ENCODE measurements at places on chromosomes 2 and 18. TPM values are rescaled to one million over a fixed set of nuclear protein-coding genes. Genes with fewer than 3 reads are reported as not detected.

NAGK gene
- total RNA-seq = 56.4 TPM

SERPINB2 gene
- 0.18 TPM for total RNA-seq

SNX17 gene
- 127 TPM for total RNA-seq

UGT1A10 gene
- not detected for total RNA-seq

DIPK1C gene
- not detected for total RNA-seq

NEUROD1 gene
- total RNA-seq = not detected

GREB1 gene
- 224 TPM for total RNA-seq

NEU2 gene
- not detected for total RNA-seq

KLHL41 gene
- 13.4 TPM for total RNA-seq

IL18R1 gene
- 0.91 TPM for total RNA-seq

GALR1 gene
- total RNA-seq = 0.34 TPM

TPO gene
- total RNA-seq = 1.4 TPM

ATP5F1A gene
- total RNA-seq = 522 TPM

OSR1 gene
- 47.9 TPM for total RNA-seq

DLGAP1 gene
- total RNA-seq = 42.2 TPM

ALK gene
- 0.14 TPM for total RNA-seq

CD226 gene
- 4.7 TPM for total RNA-seq

TMEM200C gene
- total RNA-seq = 3.4 TPM

RIT2 gene
- total RNA-seq = not detected

SERPINB4 gene
- 0.51 TPM for total RNA-seq

CACNB4 gene
- 40.6 TPM for total RNA-seq

ANTXR1 gene
- total RNA-seq = 25.8 TPM

TTN gene
- 10.3 TPM for total RNA-seq

MFF gene
- total RNA-seq = 94.7 TPM

LHCGR gene
- not detected for total RNA-seq

CYRIA gene
- 10.3 TPM for total RNA-seq

GALNT5 gene
- 2.6 TPM for total RNA-seq

OXER1 gene
- 5.6 TPM for total RNA-seq

ZNF638 gene
- 164 TPM for total RNA-seq

GPR55 gene
- 3.0 TPM for total RNA-seq

SLC66A2 gene
- 37.6 TPM for total RNA-seq

C1QL2 gene
- total RNA-seq = 1.4 TPM

INO80B gene
- 46.7 TPM for total RNA-seq

CCDC102B gene
- 2.9 TPM for total RNA-seq

Data from prostate gland (tissue), 2 donors.